ENCODE measurements at places on chromosomes 11 and 22. TPM values are rescaled to one million over a fixed set of nuclear protein-coding genes. Genes with fewer than 3 reads are reported as not detected.

The LGALS12 gene
- total RNA-seq: 2.7 TPM

The INCENP gene
- 39.0 TPM for total RNA-seq

GRCh38 chr11:124644426-124645280 is 22.0 kb downstream of the TBRG1 start:
- H3K4me3 ChIP-seq: no peak overlapping the region
- DNase-seq: no peak
- no peaks in the 10 kb centered on the region for H3K4me1 ChIP-seq
- H3K27me3 ChIP-seq: no peaks in the 10 kb centered on the region

DNA sequence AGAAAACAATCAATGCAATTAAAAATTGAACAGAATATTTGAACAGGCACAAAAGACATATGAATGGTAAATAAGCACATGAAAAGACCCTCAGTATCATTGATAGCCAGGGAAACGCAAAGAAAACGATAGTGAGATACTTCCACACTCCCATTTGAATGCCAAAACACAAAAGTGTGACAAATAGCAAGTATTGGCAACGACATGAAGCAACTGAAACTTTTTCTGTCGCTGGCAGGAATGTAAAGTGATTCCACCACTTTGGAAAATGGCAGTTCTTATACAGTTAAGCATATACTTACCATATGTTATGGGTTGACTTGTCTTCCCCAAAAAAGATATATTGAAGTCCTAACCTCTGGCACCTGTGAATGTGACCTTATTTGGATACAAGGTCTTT is 62.9 kb upstream of the NAV2 start:
- H3K27me3 ChIP-seq: no peaks in the 10 kb centered on the region
- no peaks in the 10 kb centered on the region for H3K36me3 ChIP-seq
- DNase-seq: no peak
- H3K4me3 ChIP-seq: no peak overlapping the region
- H3K27ac ChIP-seq: no peak overlapping the region
- H3K4me1 ChIP-seq: no peaks in the 10 kb centered on the region

DNA sequence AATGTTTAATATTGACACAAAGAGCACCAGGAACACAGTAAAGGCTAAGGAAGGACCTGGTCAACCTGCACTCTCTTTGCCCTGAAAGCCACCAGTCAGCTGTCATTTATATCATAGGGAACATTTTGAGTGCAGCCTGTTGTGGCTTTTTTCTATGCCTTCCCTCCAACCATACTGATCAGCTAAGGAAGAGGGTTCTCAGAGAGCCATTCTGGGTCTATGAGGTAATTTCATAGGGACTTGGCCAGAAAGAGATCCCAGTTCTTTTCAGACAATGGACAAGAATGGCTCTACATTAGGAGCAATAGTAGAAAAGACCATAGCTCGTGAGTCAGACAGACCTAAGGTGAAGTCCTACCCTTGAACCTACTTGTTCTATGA is 132.8 kb downstream of the CCDC34 start:
- H3K27ac ChIP-seq: no peak overlapping the region
- H3K4me1 ChIP-seq: peaks cover 30% of the 10 kb centered on the region
- no peaks in the 10 kb centered on the region for H3K27me3 ChIP-seq
- no peaks in the 10 kb centered on the region for H3K36me3 ChIP-seq

- H3K4me1 ChIP-seq: peaks cover 55% of the 10 kb centered on the region
- H3K4me3 ChIP-seq: peak overlapping the region; percentile 93
- H3K27me3 ChIP-seq: no peaks in the 10 kb centered on the region
- H3K27ac ChIP-seq: peak overlapping the region; percentile 94
Measured at GRCh38 chr22:45164270-45165088, 754 bp downstream of the NUP50 start.

The CALCA gene
- not detected for total RNA-seq

- H3K27me3 ChIP-seq: no peaks in the 10 kb centered on the region
- H3K36me3 ChIP-seq: no peaks in the 10 kb centered on the region
- H3K27ac ChIP-seq: peak overlapping the region; percentile 46
- no peak overlapping the region for H3K4me3 ChIP-seq
- H3K4me1 ChIP-seq: peaks cover 24% of the 10 kb centered on the region
Measured at GRCh38 chr11:126163074-126163700, 48.3 kb downstream of the RPUSD4 start.
